ENCODE measurements at places on chromosomes 11 and 22.
A peak's percentile ranks its signal among the peaks of the same experiment; 100 is the strongest.

GRCh38 chr11:121864660-121865059 lies 251.4 kb downstream of the BLID start:
- no peak for DNase-seq

DNA sequence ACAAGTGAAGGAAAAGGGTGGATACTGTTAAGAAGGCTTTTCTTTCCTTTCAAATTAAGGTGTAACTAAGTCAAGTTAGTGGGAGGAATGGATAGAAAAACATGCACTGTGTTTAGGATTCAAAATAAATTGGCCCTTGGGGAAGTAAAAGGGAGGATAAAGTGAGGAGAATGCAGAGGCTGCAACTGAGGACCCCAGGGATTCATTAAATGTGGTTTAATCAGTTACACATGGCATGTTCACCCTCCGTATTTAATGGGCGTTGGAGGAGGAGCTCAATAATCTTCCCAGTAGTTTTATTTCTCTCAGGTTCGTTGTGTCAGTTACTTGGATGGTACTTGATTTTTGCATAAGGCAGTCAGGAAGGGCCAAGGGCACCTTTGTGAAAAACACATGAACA lies 966.3 kb downstream of the JRKL start:
- no peak for DNase-seq

GRCh38 chr11:128520888-128521681 lies 66.3 kb downstream of the ETS1 start:
- DNase-seq: no peak

GRCh38 chr11:109914809-109915653 lies 178.2 kb upstream of the ZC3H12C start:
- DNase-seq: no peak

DNA sequence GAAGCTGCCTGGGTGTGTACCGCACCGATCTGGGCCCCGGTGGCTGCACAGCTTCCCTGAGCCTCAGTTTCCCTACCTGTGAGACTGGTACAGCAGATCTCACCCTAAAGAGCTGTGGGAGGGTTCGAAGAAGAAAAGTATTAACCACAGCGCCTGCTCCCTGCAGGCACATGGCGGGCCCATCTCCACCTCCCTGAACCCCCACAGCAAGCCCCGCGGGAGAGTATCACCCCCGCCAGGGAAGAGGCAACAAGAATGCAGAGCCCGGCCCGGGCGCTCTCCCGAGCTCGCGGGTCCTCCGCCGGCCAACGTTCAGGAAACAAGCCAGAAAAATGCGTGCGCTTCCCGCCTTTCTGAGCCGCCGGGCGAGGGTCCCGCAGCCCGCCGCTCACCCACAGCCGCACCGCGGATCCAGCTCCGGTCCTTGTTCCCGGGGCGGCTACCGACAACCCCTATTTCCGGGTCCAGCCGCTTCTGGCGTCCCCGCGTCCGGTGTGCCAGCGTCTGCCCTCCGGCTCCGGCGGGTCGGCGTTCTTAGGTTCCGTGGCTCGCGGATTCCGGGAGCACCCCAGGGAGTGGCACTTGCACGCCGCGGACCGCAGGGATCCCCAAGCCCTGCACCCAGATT lies at the start of gene TOP3B:
Gene TOP3B (minus strand): TSS at position 450 of the 628 bp plus-strand sequence. CDS start 7,078 bp downstream, outside the sequence.
- peak; percentile 52 for DNase-seq

GRCh38 chr22:46050916-46051614 lies 74.1 kb upstream of the WNT7B start:
- DNase-seq: no peak

GRCh38 chr22:34904486-34904885 lies 161.5 kb upstream of the ISX start:
- DNase-seq: no peak

GRCh38 chr22:49184736-49185135 lies 642.9 kb downstream of the BRD1 start:
- no peak for DNase-seq

DNA sequence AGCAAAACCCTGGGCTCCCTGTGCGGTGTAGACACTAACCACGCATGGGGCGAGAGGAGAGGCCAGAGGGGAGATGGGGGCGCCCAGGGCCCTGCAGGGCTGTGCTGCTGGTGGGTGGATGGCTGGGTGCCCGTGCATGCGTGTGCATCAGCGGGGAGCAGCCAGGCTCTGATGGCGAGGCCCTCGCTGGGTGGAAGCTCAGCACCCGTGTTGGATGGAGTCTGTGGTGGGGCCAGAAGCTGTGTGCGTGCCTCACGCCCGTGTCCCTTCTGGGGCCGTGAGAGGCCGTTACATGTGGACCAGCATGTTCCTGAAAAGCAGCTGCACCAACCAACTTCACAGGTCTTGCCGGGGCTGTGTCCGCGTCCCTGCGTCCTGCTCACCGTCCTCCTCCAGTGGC lies 33.4 kb downstream of the MUC6 start:
- DNase-seq: no peak

DNA sequence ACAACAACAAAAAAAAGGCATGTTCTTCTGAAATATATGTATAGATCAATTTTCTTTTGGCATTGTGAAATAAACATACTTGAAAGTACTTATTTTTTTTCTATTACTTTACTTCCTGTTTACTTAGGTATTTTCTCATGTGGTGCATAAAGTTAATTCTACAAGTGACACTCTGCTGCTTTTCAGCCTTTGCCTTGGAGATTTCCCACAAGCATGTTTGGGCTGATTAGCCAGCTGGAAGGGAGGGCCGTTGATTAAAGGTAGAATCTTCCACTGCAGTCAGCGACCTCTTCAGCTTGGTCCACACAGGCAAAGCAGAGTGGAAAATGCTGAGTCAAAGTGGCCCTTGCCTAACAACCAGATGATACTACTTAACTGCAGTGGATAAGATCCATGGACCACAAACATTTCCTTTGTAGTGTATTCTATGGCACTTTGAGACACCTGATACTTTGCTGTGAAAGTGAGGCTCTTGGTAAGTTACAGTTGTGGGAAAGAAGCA lies 176.0 kb downstream of the ARHGAP42 start:
- no peak for DNase-seq

DNA sequence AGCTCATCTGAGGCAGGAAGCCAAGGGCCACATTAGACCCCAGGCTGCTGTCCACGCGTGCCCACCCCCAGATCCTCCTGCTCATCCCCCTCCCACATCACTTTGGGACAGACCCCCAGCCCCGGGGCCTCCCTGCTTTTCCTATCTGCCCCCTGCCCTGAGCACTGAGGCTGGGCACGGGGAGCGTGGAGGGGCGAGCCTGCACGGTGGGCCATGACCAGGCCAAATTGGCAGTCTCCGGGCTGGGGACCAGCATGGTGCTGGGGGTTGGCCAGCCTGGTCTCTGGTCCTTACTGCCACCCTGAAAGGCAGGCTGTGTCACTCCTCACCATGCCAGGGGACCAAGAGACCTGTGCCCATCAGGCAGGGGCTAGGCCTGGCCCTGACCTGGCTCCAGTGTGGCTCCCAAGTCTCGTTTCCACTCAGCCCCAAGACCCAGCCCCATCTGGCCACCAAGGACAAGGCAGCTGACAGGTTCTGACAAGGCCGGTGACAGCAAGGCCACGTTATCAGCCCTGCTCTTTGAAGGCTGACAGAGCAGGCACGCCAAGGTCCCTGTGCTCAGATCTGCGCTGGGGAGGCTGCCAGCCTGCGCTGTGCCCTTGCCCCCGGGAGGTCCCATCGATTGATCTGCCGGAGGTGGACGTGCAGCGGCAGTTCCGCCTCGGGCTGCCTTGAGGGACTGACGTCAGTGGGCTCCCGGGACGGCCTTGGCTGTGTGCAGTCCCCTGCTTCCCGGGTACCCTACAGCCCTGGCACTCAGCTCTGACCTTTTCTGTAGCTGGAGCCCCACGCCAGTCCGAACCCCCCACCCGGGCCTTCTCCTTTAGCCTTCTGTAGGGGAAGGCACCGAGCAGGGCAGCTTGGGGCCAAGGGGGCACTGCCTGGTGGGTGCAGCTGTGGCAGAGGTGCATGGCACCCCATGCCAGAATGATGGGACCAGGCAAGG lies 3.6 kb downstream of the TNNI2 start:
- no peak for DNase-seq

GRCh38 chr11:71209656-71210055 lies 42.7 kb downstream of the SHANK2 start:
- no peak for DNase-seq

DNA sequence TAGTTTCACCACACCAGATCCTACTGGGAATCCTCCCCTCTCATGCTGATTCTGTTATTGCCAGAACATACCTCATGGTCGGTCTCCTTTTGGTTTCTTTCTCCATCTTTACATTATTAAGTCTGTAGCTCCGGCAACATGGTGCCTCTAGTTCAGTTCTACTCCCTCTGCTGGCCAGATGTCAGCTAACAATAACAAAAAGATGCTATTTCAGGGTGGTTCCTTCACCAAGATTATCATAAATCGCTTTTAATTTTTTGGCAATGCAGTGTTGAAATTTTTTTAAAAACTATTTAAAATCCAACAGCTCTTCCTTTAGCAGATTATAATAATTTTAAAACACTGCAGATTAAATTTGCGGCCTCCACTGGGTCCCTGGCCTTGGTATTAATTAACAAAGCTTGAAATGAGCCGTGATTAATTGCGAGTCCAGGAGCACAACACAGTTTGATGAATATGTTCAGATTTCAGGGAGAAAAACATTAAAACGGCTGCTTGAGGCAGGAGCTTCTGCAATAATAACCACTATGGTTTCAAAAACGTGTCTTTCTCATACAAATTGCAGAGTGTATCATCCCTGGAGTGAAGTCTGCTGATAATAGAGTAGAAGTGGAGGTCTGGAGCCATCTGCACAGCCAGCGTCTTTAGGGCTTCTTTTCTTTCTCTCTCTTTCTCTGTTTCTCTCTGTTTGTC lies 492.9 kb upstream of the KIRREL3 start:
- peak; percentile 47 for DNase-seq

- DNase-seq: no peak
These were observed 30.2 kb upstream of the FBXO3 start for GRCh38 chr11:33804471-33804870.

All from pons (tissue), 1 donor.